ENCODE measurements at places on chromosomes 5 and 9.

DNA sequence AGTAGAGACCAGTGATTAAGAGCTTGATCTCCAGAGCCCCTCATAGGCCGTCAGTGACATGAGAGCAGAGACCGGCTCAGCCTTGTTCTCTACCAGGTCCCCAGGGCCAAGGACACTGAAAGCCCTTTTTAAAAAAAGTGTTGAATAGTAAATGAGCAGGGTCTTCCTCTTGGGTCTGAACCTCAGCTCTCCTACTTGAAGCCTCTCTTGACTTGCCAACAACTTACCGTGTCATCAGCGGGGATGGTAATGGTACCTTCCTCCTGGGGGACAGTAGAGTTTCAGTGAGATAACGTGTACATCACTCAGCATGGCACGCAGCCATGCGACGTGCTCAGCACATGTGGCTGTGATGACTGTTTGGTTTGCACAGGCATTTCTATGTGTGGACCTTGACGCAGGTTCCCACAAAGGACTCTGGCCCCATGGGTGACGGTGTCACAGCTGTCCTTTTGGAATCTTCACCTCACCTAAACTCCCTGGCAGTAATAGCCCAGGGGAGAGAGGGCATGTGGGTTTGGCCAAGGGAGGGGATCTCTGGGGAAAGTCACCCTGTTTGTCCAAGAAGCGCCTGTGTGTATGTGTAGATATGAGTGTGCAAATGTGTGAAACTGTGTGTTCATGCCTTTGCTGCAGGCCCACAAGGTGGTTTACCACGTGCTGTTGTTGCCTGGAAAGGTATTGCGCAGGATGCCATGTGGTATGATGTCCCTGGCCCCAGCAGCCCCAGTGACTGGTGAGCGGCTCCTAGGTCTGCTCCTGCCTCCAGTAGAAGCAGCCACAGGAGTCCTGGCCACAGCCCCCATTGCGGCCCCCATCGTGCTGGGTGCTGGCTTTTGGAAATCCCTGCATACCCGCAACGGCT, 18.7 kb downstream of the ERGIC1 start:
- no peak for DNase-seq

GRCh38 chr9:116409638-116410037, 256.0 kb downstream of the PAPPA start:
- DNase-seq = no peak

DNA sequence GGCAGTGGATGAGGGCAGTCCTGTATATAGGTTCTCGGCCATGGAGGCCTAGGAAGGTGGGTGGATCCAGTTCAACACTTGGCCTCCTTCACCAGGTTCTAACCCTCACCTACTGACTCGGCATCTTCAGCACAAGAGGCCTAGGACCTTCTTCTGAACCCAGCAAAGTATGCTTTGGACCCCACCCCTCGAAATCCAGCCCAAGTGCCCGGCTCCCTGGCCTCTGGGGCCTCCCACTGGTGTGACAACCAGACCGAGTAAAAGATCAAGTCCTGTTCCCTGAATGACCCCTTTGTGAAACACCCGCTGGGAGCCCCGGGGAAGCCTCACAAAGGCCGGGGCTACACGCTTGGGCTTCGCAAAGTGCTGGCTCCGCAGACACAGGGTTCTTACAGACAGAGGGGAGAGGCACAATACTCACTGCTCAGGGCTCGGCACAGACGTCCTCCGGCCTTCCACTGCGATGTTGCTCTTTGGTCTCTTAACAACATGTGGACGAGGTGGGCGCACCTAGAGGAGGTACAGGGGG, 47.0 kb downstream of the CRB2 start:
- no peak for DNase-seq

GRCh38 chr9:75893106-75893505, 2.6 kb downstream of the PCSK5 start:
- no peak for DNase-seq

GRCh38 chr9:123695386-123695785, 234.5 kb downstream of the DENND1A start:
- no peak for DNase-seq

- no peak for DNase-seq
Measured at GRCh38 chr5:36054647-36055046, 12.0 kb downstream of the UGT3A2 start.

GRCh38 chr9:129232839-129233591, 55.0 kb upstream of the IER5L start:
- no peak for DNase-seq

- DNase-seq = no peak
Measured at GRCh38 chr9:70367305-70367930, 47.0 kb downstream of the KLF9 start.

GRCh38 chr5:10317825-10318682, 10.4 kb upstream of the CMBL start:
- DNase-seq = no peak

DNA sequence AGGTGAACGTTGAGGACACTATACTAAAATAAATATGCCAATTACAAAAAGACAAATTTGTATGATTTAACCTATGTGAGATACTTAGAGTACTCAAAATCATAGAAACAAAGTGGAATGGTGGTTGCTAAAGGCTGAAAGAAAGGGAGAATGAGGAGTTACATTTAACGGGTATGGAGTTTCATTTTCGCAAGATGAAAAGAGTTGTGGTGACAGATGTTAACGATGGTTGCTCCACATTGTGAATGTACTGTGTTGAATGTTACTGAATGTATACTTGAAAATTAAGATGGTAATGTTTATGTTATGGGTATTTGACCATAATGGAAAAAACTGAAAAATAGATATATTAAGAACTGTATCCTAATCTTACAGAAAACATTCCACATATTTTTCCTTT, 51.3 kb upstream of the MOCS2 start:
- DNase-seq = no peak

DNA sequence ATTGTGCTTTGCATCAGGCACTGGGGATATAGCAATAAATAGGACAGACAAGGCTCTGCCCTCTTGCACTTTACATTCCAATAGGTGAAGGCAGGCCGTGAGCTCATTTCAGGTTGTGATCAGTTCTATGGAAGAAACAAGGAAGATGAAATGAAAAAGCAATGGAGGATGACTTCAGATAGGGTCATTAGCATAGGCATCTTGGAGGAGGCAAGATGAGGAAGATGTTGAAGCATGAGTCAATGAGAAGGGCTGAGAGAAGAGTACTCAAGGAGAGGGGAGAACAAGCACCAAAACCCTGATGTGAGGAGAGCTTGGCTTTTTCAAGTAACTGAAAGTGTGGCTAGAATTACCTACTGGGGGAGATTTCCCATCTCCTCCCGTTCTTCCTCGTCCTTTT, 5.0 kb upstream of the SPARC start:
- no peak for DNase-seq

GRCh38 chr5:3893975-3894374, 298.3 kb downstream of the IRX1 start:
- DNase-seq = no peak

GRCh38 chr5:58481828-58482227, 9.4 kb upstream of the GAPT start:
- DNase-seq = no peak

GRCh38 chr5:175766963-175767362, 104.4 kb upstream of the CPLX2 start:
- no peak for DNase-seq

- DNase-seq = no peak
Measured at GRCh38 chr5:78618303-78618702, 30.3 kb downstream of the LHFPL2 start.

DNA sequence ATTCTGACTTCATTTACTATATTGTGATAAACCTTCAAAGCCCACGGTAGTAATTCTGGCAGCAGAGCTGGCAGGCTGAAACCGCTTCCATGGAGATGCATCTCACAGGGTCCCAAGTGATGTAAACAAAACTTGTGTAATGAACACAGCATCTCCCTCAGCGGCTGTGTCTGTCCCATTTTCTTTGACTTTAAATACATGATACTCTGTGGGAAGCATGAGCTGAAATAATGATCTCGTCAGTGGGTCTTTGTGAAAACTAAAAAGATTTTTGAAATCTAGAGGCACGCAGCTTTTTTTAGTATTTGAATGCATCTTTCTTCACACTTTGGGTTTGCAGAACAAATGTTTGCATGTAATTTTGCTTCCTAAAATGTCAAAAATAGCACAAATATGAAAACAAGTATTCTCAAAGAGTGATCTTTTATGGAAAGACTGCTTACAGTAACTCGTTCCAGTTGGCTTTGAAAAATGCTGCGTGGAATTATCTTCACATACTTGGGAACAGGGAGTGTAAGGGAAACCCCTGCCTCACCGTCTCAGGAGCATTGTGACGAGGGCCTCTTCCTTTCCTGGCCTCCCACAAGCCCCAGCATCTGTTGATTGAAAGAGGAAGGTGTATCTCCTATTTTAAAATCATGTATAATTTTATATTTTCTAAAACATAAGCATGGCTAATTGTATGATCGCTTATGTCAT, 18.1 kb upstream of the LPCAT1 start:
- DNase-seq = no peak

DNA sequence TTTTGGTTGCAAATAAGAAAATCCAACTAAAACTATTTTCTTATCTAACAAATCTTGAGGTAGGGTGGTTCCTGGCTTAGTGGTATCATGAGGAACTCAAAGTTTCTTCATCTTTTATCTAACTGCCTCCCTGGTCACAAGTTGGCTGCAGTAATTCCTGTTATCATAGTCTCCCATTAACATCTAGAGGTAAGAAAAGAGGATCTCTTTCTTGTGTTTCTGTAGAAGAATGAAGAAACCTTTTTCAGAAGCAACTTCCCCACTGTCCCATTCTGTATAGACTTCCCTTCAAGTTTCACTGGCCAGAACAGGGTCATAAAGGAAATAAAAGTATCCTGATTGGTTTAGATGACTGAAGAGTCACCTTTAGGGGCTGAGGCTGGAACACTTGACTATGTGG, 81.8 kb upstream of the ELL2 start:
- DNase-seq = no peak

DNA sequence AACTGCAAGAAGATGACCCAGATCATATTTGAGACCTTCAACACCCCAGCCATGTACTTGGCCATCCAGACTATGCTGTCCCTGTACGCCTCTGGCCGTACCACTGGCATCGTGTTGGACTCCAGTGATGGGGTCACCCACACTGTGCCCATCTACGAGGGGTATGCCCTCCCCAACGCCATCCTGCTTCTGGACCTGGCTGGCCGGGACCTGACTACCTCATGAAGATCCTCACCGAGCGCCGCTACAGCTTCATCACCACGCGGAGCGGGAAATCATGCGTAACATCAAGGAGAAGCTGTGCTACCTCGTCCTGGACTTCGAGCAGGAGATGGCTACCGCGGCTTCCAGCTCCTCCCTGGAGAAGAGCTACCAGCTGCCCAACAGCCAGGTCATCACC, 9.1 kb upstream of the TBCA start:
- no peak for DNase-seq

- no peak for DNase-seq
Measured at GRCh38 chr5:131441184-131441583, 177.3 kb downstream of the CDC42SE2 start.

DNA sequence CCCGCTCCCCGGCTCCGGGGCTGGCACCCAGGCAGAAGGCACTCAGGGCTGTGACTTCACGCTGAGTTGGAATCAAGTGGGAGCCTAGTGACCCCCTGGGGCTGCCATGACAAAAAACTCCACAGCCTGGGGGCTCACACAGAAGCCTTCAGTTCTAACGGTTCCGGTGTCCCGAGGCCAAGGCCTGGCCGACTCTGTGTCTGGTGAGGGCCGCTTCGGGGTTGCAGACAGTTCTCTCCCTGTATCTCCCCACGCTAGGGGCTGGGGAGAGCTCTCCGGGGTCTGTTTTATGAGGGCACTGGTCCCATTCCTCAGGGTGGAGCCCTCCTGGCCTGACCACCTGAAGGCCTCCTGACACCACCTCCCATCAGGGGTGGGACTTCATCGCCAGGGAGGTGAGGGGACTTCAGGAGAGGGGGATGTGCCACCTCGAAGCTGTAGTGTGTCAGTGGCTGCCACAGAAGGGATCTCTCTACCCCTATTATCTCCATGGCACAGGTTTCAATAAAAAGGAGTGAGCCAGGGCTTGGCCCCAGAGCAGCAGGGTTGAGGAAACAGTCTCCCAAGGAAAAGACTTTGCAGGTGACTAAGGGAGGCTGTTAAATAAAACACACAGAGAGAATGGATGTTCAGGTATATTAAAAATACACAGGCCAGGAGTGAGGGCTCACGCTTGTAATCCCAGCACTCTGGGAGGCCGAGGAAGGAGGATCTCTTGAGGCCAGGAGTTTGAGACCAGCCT, 1.5 kb upstream of the SLC6A3 start:
- no peak for DNase-seq

Measured in activated CD4-positive, alpha-beta T cell treated with anti-CD3 and anti-CD28 coated beads, Interleukin-2, amount 50 U/mL, for 4 hours (primary cell).